HT1080 (cell line): ENCODE measurements at places on chromosomes 3 and 15. TPM values are rescaled to one million over a fixed set of nuclear protein-coding genes. Genes with fewer than 3 reads are reported as not detected.
A peak's percentile ranks its signal among the peaks of the same experiment; 100 is the strongest.

CCDC39 gene
- total RNA-seq = 0.03 and 0.05 TPM in 2 replicates

UMPS gene
- 98.9 and 118 TPM in 2 replicates for total RNA-seq

MYZAP gene
- total RNA-seq = 1.8 and 2.1 TPM in 2 replicates

IQCF5 gene
- total RNA-seq = not detected in 2 replicates

HIGD2B gene
- not detected in 2 replicates for total RNA-seq

CMC1 gene
- total RNA-seq = 17.4 and 22.1 TPM in 2 replicates

USP50 gene
- 0.26 and 0.70 TPM in 2 replicates for total RNA-seq

TRAT1 gene
- total RNA-seq = not detected in 2 replicates

C3orf85 gene
- total RNA-seq = not detected in 2 replicates

UPK1B gene
- 0.03 TPM in 1 of 2 replicates, not detected in the other for total RNA-seq

TRPM1 gene
- 0.03 TPM in 1 of 2 replicates, not detected in the other for total RNA-seq

DNA sequence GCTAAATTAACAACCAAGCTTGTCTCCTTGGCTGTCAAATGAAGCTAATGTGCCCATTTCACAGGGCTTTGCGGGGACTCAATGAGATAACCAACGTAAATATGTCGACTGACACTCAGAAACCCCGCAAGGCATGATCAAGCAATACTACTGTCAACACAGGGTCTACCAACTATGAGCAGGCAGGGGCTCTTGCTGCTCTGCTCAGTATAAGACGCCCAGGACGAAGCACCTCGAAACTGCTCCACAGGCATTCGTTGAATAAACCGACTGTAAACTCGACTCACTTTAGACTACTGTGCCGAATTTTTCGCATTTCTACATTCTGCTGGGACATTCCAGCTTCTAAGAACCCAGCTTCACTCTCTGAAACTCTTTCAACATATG is 55.0 kb downstream of the FEZF2 start:
- no peak for DNase-seq

- no peak for DNase-seq
Measured at GRCh38 chr3:129311054-129311902, 32.6 kb downstream of the HMCES start.

DNA sequence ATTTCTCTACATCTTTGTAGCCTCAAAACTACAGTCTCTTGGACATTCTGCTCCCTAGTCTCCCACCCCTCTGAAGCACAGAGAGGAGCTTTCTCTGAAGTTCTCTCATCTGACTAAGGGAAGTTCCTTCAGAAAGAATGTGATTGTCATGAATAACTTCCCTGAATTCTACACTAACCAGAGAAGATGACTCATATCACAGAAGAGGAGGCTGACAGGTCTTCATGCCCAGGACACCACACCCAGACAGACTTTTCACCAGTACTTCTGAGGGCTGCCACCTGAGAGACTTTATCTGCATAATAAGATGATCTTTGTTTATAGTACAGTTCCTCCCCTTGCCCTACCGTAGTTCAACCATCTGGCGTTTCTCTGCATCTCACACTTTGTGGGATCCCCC is 52.8 kb downstream of the CDIN1 start:
- DNase-seq = peak; percentile 84

DNA sequence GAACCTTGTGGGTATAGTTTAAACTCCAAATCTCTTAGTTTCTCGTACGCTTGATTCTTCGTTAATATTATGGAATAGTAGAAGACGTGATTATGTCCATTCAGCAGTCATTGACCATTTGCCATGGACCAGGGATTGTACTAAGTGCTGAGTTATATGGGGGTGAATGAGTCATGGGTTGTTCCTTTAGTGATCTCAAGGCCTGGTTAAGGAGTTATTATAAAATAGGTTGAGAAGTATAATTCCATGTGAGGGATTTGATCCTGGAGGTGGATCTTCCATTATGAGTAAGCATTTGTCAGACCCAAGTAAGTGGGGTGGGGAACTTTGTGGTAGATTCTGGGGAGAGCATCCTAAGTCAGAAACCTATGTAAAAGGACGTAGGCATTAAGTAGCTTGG is 15.4 kb downstream of the NR2C2 start:
- DNase-seq = peak; percentile 87

DNA sequence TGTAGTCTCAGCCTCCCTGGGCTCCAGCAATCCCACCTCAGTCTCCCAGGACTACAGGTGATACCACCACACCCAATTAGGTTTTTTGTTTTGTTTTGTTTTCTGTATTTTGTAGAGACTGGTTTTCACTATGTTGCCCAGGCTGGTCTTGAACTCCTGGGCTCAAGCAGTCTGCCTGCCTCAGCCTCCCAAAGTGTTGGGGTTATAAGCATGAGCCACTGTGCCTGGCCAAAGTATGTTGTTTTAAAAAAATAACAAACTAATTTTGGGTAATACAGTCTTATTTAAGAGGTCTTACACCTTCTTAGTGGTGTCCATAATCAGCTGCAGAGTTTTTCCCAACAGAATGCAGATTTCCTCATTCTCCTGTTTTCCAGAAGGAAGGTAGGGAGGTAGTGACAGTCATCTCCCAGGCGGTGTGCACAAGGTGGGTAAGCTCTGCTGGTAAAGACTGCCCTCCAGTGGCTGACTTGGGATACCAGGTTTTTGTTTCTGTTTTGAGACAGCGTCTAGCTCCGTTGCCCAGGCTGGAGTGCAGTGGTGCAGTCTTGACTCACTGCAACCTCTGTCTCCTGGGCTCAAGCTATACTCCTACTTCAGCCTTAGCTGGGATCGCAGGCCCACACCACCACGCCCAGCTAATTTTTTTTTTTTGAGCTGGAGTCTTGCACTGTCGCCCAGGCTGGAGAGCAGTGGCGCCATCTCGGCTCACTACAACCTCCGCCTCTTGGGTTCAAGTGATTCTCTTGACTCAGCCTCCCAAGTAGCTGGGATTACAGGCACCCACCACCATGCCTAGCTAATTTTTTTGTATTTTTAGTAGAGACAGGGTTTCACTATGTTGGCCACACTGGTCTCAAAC is 58.4 kb downstream of the MAP6D1 start:
- DNase-seq = peak; percentile 80

DNA sequence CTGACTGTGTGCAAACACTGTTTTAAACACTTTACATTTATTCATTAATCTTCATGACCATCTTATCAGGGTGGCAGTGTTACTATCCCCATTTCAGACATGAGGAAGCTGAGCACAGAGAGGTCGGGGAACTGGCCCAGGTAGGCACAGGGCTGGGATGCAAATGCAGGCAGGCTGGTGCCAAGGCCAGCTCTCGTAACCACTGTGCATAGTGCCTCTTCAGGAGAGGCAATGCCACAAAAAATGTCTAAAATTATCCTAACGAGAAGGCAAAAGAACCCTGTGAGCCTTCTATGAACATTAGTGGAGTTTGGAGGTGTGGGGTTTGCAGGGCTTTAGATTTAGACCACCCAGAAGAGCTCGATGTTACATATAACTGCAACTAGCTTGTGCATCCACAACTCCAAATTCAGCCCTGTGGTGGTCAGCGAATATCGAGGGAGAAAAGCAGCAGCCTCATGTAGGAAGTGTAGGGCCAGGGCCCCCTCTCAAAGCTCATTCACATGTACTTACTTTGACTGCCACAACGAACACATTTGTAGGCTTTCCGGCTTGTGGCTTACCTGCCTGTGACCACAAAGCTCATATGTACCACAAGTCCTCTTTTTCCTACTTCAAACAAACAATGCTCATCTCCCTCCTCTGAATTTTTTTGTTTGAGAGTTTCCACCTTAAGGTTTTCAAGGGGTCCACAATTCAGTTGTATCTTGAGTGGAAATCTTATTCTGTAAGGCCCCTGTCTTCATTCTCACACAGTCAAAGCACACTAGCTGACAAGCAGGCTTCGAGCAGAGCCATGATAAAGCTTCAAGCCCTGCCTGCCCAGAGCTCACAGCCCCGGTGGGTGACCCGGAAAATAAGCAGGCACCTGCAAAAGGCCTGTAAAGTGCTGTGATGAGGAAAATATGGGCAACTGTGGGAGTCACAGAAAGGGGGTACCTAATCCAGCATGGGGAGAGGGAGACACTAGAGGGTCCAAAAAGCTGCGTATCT is 722.9 kb upstream of the CFAP20DC start:
- no peak for DNase-seq

- peak; percentile 97 for DNase-seq
Measured at GRCh38 chr15:64536244-64536836, 76.0 kb downstream of the ZNF609 start.

DNA sequence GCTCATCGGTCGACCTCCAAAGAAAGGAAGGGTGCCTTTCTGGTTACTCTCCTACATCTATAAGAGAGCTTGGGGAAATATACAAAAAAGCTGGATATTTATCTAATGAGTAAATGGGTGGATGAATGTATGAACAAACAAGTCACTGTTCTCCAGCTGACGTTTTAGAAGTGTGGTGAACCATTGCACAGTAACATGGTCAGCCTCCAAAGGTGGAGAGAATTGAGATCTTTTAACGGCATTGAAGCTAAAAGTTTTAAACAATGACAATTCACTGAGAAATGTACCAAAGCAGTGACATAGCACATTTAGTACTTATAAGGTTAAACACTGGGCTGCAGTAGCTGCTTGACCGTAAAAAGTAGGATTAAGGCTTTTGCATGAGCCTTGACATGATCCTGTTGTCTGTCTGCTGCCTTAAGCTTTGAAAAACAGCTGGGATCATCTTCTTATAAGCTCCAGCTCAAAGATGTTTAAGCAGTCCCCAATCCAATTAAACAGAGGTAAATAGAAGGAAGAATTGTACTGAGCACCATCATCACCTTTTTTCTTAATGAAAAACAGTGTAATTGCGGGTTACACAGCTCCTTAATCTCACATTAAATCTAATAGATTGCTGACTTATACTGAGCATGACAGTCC is 222.9 kb downstream of the WDR72 start:
- DNase-seq = peak; percentile 56

GRCh38 chr3:118001380-118001779 is 1033.3 kb downstream of the IGSF11 start:
- no peak for DNase-seq

- no peak for DNase-seq
Measured at GRCh38 chr3:128276577-128277183, 123.4 kb downstream of the EEFSEC start.

DNA sequence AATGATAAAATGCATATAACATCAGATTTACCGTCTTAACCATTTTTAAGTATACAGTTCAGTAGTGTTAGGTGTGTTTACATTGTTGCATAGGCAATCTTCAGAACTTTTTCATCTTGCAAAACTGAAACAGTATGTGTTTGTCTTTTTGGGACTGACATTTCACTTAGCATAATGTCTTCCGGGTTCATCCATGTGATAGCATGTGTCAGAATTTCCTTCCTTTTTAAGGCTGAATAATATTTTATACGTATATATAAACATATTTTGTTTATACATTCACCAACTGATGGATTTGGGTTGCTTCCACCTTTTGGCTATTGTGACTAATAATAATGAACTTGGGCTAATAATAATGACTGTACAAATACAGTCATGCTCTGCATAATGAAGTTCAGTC is 3.0 kb downstream of the PARP15 start:
- no peak for DNase-seq

DNA sequence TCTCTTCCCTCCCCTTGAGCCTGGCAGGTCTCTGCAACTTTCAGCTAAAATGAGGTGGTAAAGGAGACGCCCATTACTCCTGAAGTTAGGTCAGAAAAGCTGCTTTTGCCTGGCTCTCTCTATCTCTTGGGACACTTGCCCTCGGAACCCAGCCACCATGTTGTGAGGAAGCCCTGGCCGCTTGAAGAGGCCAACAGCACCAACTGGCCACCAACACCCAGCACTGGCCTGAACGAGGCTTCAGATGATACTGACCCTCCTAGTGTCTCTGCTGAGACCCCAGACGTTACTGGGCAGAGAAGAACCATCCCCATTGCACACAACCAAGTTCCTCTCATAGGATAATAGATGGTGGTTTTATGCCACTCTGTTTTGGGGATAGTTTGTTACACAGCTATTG is 49.5 kb upstream of the PCSK6 start:
- no peak for DNase-seq

GRCh38 chr15:32872621-32873283 is 154.9 kb downstream of the GREM1 start:
- no peak for DNase-seq

DNA sequence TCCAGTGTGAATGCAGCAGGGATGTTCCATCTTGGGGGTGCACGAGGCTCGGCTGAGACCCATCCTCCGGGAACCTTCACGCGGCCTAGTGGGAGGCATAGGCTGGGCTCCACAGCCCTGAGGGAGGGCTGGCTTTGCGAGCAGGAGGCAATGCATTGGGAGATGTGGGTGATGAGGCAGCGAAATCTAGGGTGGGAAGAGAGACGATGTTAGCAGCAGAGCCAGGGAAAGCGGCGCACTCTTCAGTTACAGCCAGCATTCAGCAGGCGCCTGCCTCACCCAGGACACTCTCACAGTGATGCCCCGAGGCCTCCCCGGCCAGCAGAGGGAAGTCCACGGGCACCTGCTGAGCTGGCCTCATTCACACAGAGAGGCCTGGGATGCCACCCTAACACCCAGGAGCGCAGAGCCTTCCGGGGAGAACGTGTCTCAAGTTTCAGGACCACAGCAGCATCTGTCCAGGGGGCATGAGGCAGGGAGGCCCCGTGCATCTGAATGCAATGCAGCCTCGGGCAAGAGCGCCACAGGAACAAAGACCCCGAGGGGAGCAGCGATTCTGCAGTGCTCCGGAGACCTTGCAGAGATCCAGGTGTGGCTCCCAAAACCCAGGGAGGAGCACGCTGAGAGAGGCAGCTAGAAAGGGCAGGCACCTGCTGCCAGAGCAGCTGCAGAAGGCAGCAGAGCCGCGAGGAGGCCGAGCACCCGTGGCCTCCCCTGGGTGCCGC is 102.4 kb downstream of the NUP210 start:
- DNase-seq = no peak
